ENCODE measurements at places on chromosomes 4 and X.

GRCh38 chrX:152912106-152912505 is 14.2 kb downstream of the ZNF185 start:
- no peak for DNase-seq

- DNase-seq = no peak
These were observed 305.4 kb downstream of the MAPK10 start for GRCh38 chr4:86054286-86055032.

- no peak for DNase-seq
These were observed 819 bp downstream of the PDLIM3 start for GRCh38 chr4:185534511-185534865.

GRCh38 chr4:148364525-148364924 is 77.7 kb downstream of the NR3C2 start:
- no peak for DNase-seq

- DNase-seq = peak; percentile 70
These were observed 918 bp upstream of the FGFRL1 start for GRCh38 chr4:1010395-1011021.

DNA sequence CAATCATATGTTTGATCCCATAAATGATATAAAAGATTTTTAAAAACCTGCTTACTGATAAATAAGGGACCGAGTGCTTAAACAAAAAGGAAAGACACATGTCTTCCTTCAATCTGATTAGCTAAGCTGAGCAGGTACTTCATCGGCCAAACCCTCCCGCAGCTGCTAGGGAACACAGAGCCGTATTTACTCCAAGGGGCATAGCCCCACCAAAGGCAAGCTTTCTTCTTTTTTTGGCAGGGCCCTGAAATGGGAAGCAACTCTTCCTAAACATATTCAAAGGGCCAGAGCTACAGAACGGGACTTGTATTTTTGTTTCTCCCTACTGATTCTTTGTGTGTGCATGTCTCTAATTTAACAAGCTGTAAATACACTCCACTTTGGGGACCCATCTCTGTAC is 337.3 kb downstream of the NLGN4X start:
- no peak for DNase-seq

GRCh38 chrX:102840871-102841705 is 96.0 kb upstream of the RAB40AL start:
- DNase-seq = peak; percentile 11

DNA sequence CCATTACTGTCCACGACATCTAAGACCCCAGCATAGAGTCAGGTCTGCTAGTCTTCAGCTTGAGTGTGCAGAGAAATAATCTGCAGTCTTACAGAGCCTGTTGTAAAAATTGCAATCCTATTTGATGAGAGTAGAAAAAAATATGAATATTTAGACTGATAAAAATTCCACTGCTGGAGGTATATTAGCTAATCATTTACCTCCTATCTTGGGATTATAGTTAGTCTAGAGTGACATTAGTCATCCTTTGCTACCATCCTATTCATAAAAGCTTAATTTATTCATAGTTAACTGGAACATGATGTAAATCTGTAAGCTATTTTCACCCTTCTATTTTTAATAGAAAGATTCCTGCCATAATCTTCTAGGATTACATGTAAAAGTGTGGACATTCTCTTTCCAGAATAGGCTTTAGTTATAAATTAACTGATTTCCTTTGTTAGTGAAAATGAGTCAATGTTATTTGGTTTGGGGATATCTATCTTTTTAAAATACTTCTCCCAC is 26.7 kb downstream of the C4orf54 start:
- DNase-seq = no peak

- DNase-seq = no peak
These were observed 121.9 kb downstream of the GLRA3 start for GRCh38 chr4:174707051-174707676.

GRCh38 chr4:89949782-89950387 is 55.2 kb downstream of the MMRN1 start:
- no peak for DNase-seq

DNA sequence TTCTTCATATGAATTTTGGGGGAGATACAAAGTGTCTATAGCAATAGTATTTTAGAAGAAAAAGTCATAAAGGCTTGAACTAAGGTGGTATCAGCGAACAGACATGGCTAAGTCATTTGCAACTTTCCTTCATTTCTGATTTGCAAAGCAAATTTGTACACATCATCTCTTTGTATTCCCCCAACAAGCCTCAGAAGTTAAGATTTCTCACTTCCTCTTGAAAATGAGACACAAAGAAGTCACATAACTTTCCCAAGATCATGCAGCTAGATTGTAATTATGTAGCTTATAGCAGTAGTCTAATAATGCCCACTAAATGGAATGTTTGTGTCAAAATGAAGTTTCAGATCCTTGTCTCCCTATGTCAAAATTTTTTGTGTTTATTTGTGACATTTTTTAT is 709.8 kb upstream of the HS3ST1 start:
- no peak for DNase-seq

DNA sequence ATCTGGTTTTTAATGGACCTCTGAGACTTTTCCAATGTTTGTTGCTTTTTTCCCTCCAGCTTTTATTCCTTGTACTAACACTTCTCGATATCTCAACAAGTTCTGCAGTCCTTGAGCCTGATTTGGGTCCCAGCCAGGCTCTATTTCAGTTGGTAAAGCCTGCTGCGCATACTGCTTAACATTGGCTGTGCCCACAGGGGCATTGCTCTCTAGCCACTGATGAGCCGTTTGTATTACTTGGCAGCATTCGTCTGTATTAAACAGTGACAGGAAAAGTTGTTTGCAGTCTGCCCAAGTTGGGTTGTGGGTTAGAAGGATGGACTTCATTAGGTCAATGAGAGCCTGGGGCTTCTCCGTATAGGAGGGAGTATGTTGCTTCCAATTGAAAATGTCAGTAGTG is 59.6 kb upstream of the XAGE1B start:
- DNase-seq = no peak

DNA sequence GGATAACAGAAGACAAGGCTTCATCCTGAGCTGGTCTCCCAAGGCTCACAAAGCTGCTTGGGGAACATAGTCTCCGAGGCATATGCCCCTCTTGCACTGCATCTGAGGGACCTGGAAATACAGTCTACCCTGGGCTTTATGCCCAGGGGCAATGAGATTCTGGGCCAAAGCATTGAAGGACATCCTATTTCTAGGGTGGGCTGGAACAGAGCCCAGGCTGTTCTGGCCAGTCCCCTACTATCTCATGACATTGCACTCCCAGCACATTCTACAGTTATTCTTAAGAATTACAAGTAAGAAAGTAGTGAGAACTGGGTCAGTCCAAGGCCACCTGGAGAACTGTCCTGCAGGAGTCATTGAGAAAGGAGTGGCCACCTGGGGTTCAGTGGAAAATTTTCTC is 107.6 kb downstream of the USP46 start:
- no peak for DNase-seq

GRCh38 chr4:133623847-133624246 is 474.8 kb downstream of the PCDH10 start:
- no peak for DNase-seq

- no peak for DNase-seq
These were observed 52.3 kb upstream of the LSM6 start for GRCh38 chr4:146123231-146123630.

DNA sequence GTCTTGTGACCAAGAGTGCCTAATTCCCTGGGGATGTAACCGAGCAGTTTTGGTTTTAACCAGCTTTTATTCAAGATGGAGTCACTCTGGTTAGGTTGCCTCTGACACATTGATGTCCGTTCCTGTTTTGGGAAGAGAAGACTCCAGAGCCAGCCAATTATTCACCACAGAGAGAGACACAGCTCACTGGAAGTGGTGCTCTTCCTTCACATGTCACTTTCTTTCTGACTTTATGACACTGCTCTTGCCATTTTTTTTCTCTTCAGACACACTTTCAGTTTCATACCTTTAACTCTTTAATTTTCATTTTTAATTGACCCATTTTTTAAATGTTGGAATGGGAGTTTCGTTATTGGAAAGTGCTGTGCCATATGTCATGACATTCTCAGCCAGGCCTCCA is 418.4 kb upstream of the FSTL5 start:
- no peak for DNase-seq

GRCh38 chr4:181819946-181820345 is 423.3 kb upstream of the TENM3 start:
- DNase-seq = peak; percentile 20

Measured in astrocyte of the hippocampus (primary cell).